Activated CD4-positive, alpha-beta T cell treated with anti-CD3 and anti-CD28 coated beads, Interleukin-2, amount 50 U/mL, for 48 hours (primary cell): ENCODE measurements at places on chromosomes 7 and 10.

GRCh38 chr10:98488669-98489430, 42.1 kb upstream of the HPS1 start:
- DNase-seq, result no peak

DNA sequence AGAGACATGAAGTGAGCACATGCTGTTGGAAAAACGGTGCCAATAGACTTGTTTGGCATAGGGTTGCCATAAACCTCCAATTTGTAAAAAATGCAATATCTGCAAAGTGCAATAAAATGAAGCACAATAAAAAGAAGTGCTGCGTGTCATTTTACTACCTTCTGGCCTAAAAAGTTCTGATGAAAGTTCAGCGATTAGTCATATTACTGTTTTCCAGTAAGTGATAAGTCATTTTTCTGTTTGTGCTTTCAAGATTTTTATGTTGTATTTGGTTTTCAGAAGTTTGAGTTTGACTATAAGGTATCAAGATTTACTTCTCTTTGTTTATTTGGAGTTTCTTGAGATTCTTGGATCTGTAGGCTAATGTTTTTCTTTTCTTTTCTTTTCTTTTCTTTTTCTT, 16.8 kb downstream of the AOAH start:
- no peak for DNase-seq

- DNase-seq, result no peak
These were observed 410.4 kb upstream of the FOXK1 start for GRCh38 chr7:4271716-4272015.

DNA sequence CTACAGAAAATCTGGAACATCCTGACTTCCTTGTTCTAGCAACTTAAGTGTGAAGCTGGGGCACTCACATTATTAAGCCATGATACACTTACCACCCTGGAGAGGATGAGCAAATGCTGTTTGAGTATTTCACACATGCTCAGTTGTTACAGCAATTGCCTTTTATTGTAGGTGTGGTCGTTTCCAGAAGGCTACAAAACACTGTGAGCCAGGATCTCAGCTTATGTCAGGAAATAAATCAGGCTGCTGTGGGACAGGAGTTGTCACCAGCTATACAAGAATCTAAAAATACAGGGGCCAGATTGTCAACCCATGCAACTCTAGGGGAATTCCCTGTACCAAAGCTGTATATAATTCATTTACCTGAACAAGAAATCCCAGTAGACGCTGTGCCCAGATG, 273.3 kb upstream of the SP4 start:
- no peak for DNase-seq

- DNase-seq, result peak; percentile 60
These were observed 21.6 kb downstream of the SCART1 start for GRCh38 chr10:133475425-133475734.
